ENCODE measurements at places on chromosomes 11 and 22.

DNA sequence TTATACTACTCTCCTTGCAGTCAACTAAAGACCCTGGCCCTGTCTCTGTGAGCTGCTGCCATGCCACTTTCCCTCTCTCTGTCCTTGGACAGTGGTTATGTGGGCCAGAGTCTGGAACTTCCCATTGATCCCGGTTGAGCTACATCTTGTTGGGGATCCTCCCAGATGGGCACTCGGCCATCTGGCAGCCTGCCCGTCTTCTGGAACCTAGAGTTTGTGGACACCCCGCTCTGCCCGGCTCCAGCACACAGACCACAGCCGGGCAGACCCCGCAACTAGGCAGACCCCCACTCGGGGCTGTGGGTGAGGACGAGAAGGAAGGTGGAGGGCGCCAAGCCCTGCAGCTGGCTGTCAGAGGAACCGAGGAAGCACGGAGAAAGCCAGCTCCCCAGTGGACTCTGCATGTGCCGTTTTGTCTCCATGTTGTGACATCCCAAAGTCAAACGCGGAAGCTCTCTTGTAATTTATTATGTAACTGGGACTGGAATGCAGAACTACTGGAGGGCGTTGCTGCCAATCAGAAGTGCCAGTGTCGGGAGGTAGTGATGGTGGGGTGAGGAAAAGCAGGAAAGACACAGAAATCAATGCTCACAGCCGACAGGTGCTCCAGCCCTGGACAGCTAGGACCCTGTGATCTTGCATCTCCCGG, 207.7 kb downstream of the CEP164 start:
- no peak for DNase-seq

DNA sequence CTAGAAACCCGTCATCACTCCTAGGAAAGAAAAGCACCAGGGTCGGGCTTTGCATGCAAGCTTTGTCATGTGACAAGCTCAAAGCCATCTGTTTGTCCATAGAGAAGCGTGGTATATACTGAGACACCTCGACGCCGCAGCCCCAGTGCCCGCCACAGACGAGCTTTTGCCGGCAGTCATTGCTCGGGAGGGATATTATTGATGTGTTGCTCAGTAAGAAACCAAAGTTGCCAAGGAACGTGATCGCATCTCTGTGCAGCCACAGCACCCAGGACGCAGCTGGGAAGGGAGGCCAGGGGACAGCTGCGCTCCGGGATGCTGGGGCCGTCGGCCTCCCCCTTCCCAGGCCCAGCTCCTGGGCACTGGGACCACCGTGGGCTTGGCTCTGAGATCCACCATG, 89.5 kb upstream of the KCNQ1OT1 start:
- DNase-seq = no peak

DNA sequence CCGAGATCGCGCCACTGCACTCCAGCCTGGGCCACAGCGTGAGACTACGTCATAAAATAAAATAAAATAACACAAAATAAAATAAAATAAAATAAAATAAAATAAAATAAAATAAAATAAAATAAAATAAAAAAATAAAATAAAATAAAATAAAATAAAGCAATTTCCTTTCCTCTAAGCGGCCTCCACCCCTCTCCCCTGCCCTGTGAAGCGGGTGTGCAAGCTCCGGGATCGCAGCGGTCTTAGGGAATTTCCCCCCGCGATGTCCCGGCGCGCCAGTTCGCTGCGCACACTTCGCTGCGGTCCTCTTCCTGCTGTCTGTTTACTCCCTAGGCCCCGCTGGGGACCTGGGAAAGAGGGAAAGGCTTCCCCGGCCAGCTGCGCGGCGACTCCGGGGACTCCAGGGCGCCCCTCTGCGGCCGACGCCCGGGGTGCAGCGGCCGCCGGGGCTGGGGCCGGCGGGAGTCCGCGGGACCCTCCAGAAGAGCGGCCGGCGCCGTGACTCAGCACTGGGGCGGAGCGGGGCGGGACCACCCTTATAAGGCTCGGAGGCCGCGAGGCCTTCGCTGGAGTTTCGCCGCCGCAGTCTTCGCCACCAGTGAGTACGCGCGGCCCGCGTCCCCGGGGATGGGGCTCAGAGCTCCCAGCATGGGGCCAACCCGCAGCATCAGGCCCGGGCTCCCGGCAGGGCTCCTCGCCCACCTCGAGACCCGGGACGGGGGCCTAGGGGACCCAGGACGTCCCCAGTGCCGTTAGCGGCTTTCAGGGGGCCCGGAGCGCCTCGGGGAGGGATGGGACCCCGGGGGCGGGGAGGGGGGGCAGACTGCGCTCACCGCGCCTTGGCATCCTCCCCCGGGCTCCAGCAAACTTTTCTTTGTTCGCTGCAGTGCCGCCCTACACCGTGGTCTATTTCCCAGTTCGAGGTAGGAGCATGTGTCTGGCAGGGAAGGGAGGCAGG, at the start of gene GSTP1:
GSTP1 (plus strand) TSS at position 566 of the 958 bp plus-strand sequence; CDS start at position 598, 32 bp downstream.
- DNase-seq = peak; percentile 76

DNA sequence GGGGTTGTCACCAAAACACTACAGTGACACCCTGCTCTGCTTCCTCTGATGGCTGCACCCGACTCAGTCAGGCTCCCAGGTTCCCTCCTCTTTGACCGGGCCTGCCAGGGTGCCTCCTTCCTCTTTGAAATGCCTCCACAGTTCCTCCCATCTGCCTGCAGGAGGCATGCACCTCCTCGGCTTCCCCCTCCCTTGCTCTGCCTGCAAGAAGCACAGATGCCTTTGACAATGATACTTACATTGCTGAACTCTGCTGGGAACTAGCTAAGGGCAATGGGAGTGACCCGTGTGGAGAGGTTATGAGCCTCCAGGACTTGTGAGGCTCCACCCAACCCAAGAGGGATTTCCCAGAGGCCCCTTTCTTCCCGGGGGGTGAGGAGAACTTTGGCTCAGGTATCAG, 674.1 kb downstream of the OPCML start:
- no peak for DNase-seq

DNA sequence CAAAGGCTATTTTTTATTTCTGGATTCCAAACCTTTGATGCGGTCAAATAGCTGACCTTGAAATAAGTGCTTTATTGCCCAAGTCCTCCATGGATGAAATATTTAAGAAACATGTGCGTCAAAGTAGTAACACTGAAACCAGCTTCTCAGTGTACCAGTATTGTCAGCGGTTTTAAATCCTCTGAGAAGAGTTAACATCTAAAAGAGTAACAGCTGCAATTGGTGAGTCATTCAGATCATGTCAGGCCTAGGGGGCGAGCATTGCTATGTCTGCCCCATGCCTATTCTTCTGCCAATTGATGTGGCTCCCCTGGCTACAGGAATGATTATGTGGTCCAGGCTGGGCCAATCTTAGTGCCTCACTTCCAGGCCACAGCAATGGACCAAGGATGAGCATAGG, 263.3 kb upstream of the SORL1-AS1 start:
- no peak for DNase-seq

DNA sequence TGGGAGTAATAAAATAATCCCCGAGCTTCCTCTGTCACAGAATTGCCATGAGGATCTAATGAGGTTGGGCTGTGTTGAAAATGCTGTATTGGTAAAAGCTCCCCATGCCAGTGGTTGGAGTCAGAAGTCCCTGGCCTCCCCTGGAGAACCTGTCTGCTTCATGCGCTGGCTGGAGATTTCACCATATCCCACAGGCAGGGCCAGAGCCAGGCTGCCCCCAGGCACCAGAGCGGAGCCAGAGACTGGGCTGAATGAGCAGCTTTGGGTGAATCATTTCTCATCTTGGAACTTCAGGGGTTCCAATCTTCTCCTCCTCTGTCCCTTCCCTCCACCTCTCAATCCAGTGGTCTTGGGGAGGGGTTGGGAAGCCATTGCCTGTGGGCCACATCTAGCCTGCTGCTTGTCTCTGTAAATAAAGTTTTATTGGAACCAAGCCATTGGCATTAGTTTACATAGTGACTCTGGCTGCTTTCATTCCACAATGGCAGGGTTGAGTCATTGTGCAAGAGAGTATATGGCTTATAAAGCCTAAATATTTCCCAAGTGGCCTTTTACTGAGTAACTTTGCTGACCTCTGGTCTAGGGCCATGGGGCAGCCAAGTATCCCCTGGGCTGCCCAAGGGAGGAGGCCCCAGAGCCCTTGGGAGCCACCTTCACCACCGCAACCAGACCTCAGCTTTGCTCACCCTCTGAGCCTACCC, 35.2 kb downstream of the LRRC10B start:
- DNase-seq = no peak

- DNase-seq = no peak
Observed at GRCh38 chr11:43802509-43802908, 78.1 kb upstream of the ALKBH3 start.

DNA sequence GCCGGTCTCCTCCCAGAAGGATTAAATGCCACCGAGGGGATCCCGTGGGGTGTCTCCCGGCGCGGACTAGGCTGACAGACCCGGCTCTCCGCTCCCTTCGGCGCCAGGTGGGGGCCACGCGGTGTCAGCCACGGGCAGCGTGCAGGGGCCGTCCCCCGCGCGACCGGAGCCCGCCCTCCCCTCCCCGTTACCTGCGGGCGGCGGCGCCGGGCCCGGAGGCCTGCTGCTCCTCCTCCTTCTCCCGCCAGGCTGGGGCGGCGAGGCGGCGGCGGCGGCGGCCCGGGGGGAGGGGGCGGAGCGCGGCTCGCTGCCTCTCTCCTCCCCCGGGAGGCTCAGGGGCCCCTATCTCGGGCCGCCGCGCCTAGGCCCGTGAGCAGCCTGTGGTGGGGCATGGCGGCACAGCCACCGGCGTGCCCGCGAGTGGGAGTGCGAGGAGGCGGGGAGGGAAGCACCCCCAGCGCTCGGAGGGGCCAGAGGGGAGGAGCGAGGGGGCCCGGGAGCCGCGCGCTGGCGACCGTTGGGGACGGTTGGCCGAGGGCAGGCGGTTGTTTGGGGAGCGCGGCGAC, 450 bp downstream of the ZBTB44 start:
- DNase-seq = peak; percentile 61

DNA sequence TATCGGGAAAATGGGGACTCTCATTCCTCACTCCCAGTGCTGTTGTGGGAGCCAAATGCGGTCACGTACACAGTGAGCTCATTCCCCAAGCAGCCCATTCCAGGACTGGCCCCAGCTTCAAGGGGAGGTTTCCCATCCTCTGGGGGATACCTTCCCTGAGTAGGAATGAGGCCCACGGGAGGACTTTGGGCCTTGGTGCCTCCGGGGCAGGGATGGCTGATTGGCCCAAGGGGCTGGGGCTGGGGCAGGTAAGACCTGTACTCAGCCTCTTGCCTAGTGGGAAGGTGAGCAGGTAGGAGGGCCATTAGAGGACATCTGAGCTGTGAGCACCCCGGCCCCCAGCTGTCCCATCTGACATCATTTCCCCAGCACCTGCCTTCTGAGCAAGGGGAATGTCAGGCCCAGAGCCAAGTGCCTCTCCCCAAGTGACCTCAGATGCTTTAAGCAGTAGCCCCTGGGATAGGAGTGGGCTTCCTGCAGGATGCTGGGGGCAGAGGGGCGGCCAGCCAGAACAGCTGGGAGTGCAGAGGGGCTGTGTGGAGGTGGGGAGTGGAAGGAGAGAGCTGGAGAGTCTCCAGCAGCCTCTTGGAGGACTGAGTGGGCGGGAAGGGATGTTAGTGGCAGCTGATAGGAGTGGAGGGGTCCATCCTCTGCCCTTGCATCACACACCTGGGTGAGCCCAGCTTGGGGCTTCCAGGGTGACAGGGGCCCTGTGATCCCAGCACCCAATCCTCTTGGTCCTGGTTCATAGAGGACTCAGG, 58.4 kb downstream of the CD82 start:
- no peak for DNase-seq

- no peak for DNase-seq
Observed at GRCh38 chr22:46673205-46673604, 53.0 kb downstream of the GRAMD4 start.

GRCh38 chr11:2989551-2989950, 2.6 kb downstream of the NAP1L4 start:
- peak; percentile 31 for DNase-seq

- DNase-seq = no peak
Observed at GRCh38 chr22:42440728-42441127, 8.5 kb upstream of the NFAM1 start.

Data from CD4-positive, alpha-beta T cell treated with Interleukin-4 for 4 hours (primary cell).